Activated effector memory CD4-positive, alpha-beta T cell treated with Interleukin-2 at 50 U/mL for 16 hours (primary cell): ENCODE measurements at places on chromosomes 5 and 9.
A peak's percentile ranks its signal among the peaks of the same experiment; 100 is the strongest.

DNA sequence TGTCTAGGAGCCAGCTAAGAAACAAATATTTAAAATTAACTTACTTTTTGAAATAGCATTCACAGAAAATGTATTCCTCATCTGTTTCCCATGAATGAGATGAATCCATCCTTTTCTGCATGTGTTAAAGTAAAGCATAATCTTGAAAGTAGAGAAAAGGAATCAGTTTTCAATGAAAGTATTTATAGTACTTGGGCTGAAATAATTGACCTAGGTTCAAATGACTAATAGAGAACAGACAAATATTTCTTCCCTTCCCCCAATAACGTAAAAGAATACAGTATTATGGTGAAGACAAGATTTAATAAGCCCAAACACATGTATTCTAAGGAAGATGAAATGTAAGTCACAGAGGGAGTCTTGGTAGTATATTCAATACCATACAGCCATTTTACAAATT, 403.5 kb downstream of the ZNF608 start:
- no peak for DNase-seq

- no peak for DNase-seq
Observed at GRCh38 chr5:126975796-126976195, 54.6 kb downstream of the MARCHF3 start.

- no peak for DNase-seq
Observed at GRCh38 chr9:121650217-121651007, 1.0 kb upstream of the DAB2IP start.

- no peak for DNase-seq
Observed at GRCh38 chr9:74772121-74772520, 115.6 kb downstream of the TRPM6 start.

GRCh38 chr5:28398185-28398584, 1359.8 kb upstream of the CDH9 start:
- no peak for DNase-seq

GRCh38 chr5:62142351-62142750, 163.7 kb upstream of the KIF2A start:
- DNase-seq: no peak

GRCh38 chr5:115785381-115786065, 30.9 kb downstream of the CDO1 start:
- DNase-seq: no peak

DNA sequence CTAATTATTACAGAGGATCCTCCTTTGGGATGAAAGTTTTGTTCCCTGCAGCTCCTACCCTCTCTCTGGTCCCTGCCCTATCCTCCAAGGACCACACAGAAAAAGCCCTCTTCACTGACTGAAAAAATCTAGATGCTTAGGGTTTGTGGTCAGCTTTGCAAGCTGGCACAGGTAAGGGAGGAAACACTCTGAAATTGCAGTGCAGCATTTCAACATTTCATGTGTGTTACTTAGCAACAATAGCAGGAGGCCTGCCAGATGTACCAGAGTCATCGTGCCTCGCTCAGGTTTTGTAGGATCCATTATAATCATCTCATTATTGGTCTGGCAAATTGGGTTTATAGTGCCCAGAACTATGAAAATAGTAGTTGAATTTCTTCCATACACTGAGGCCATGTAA, 109.5 kb downstream of the PALM2AKAP2 start:
- DNase-seq: no peak

- DNase-seq: peak; percentile 75
Observed at GRCh38 chr9:127388037-127388855, 8.7 kb upstream of the SLC2A8 start.

- no peak for DNase-seq
Observed at GRCh38 chr9:27601396-27601795, 28.1 kb upstream of the C9orf72 start.

DNA sequence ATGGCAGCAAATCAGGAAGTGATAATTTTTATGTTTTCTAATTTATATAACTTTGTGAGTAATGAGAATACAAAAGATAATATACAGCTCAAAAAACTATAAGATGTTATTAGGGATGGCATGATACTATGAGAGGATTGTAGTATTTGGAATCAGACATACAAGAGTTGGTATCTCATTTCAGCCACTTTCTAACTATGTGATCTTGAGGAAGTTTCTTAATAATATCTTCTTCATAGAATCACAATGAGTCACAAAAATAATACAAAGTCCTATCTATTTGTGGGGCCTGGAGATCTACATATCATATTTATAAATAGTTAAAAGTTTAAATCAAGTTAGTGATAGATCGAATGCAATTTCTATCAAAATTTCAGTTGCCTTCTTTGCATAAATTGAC, 23.7 kb upstream of the TMED7 start:
- no peak for DNase-seq

DNA sequence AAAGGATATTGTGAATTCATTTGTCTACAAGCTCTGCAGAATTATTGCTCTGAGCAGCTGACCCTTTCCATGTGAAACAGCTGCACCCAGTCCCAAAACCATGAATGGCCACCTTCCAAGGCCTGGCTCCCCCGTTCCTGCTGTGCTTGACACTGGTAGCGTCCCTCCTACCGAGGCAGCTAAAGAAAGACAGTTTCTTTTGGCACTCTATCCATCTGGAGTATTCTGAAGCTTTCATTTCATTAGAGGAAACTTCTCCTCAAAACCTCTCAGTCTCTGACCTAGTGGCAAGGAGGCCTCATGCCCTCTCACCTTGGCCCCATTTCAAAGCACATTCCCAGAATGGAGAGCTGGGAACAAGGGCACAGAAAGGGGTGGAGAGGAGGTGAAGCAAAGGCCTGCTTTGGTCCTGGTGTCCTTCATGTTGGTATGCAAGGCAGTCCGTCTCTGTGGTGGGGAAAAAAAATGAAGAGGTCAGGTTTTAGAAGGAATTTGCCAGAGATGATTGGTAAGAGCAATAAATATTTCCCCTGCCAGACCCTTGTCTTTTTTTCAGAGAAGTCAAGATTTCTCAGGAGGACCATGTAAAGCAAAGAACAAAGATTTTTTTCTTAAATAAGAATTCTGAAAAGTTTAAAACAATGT, 232.0 kb downstream of the RFK start:
- no peak for DNase-seq

- no peak for DNase-seq
Observed at GRCh38 chr9:107693625-107694326, 204.2 kb upstream of the KLF4 start.

DNA sequence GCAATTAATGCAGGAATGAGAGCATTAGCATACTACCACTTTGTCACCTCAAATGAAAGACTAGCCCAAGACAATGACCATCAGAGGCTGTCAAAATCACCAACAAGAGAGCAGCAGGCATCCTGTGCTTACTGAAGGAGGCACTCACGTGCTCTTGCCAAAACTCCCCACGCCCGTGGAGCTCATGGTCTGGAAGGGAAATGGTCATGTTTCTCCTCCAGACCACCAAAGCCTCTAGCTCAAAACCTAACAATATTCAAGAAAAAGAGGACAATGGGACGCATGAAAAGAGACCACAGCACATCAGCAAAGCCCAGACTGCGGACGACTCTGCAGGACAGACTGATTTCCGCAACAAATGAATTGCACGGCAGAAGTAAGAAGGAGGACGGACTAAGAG, 12.8 kb downstream of the AKNA start:
- no peak for DNase-seq

DNA sequence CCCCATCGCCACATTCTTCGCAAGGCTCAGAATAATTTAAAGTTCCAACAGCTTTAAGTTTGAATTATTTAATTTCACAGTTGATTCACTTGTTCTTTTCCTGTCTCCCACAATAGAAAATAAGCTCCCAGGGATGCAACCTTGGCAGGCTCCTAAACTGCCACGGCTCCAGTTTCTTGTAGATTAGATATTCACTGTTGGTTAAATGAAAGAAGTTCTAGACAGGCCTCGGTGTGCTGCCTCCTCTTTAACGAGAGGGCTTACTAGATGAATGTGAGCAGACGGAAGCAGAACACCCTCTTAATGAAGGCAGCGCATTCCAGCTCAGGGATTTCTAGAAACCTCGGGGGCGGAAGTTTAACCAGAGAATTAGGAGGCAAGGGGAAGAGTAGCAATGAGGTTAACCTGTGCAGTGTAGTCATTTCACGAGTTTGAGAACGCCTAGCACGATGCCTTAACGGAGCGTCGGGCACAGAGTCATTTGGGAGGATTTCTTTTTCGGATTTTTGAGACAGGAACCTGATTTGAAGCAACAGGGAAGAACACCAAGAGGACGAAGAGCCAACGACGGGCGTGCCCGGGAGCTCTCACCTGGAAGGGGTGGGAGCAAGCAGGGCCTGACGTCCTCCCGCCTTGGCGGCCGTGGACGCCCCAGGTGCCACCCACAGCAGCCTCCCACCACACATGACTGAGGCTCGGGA, 637 bp upstream of the SMC5 start:
- DNase-seq: peak; percentile 20

DNA sequence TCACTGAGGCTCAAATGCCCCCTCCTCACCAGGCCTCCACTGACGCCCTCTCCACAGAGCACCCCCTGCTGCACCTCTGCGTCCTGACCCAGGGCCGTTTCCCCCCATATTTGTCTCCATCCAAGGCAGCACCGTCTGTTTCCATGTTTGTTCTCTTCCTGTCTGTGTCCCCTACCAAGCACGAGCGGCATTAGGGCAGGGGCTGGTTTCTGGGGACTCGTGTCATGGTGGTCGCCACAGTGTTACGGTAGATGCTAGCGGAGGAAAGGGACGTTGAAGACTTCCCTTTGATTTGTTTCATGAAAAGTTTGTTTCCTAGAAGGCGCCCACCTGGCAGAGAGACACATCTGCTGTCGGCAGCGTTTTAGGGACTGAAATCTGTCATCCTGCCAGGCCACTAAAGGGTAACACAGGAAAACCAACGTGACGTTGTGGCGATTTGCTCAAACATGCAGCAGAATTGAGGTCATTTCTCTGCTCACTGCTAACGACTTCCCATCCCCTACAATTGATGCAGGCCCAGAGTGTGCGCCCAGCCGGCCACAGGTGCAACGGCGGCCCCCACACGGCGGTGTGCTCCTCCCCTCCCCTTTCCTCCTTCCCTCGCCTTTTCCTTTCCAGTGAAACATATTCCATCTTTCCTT, 79.3 kb upstream of the IRX4 start:
- no peak for DNase-seq
